ENCODE measurements at places on chromosomes 2 and 18. TPM values are rescaled to one million over a fixed set of nuclear protein-coding genes. Genes with fewer than 3 reads are reported as not detected.

TUBA3E gene
- total RNA-seq: 60.2 TPM

FBXO36 gene
- total RNA-seq: 0.55 TPM

KATNAL2 gene
- 2.7 TPM for total RNA-seq

LAMA1 gene
- total RNA-seq: 0.17 TPM

CMPK2 gene
- 3.9 TPM for total RNA-seq

DUSP19 gene
- 12.1 TPM for total RNA-seq

DSEL gene
- total RNA-seq: 2.2 TPM

All from left ventricle myocardium superior (tissue), 1 donor.